Activated naive CD8-positive, alpha-beta T cell treated with anti-CD3 and anti-CD28 coated beads, Interleukin-2, amount 50 U/mL, for 24 hours (primary cell): ENCODE measurements at places on chromosomes 12 and 14.

GRCh38 chr12:91900971-91901370, 244.7 kb downstream of the BTG1 start:
- DNase-seq: no peak

- no peak for DNase-seq
Measured at GRCh38 chr14:99239661-99240092, 32.3 kb downstream of the BCL11B start.

DNA sequence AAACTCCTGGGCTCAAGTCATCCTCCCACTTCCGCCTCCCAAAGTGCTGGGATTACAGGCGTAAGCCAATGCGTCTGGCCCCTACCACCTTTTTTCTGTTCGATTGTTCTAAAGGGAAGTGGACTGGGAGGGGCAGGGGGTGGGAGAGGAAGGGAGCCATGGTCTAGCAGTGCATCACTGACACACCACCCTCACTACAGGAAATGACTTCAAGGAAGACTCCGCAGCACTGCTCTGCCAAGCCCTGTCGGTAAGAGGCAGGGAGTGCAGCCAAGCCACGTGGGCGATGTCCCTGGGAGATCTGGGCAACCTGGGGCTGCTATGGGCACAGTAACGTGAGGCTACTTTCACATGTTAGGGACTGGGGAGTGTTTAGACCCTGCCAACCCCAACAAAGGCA, 18.0 kb downstream of the LRRC74A start:
- DNase-seq: peak; percentile 55

GRCh38 chr12:120012067-120012621, 23.1 kb downstream of the BICDL1 start:
- DNase-seq: peak; percentile 74

DNA sequence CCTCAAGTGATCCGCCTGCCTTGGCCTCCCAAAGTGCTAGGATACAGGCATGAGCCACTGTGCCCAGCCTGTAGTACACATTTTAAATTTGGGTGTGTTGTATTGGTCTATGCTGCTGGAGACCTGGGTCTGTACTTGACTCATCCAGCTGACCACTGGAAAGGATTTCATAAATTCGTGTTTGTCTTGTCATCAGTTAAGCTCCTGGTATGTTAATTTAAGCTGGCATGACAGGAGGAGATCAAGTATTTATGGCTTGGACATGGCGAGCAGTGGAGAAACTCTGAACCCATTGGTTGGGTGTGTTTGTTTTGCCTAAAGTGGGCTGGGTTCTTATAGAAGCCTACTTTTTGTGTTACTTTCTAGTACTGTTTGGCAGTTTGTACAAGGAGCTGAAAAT, 24.2 kb downstream of the YY1 start:
- no peak for DNase-seq

GRCh38 chr12:126572170-126572569, 1506.9 kb downstream of the AACS start:
- DNase-seq: no peak

GRCh38 chr12:67910360-67911274, 78.6 kb upstream of the IFNG-AS1 start:
- no peak for DNase-seq

- DNase-seq: no peak
Measured at GRCh38 chr12:6226002-6226678, 25.9 kb downstream of the CD9 start.

DNA sequence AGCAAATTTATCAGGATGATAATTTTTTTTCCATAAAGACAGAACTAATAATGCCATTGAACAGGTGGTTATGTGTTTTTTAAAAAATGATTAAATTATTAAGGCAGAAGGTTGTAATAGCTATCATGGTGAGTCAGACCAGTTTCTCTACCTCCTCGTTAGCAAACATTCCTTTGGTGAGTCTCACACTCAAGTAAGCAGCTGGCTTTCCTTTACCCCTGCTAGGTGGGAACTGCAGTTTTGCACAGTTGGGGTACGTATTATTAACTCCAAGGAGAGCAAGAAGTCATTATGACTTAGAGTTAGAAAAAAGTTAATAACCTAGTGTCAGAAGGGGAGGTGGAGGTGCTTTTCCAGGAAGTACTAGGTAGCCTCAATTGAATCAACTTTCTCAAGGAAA, 165.3 kb downstream of the SNAPC1 start:
- no peak for DNase-seq

DNA sequence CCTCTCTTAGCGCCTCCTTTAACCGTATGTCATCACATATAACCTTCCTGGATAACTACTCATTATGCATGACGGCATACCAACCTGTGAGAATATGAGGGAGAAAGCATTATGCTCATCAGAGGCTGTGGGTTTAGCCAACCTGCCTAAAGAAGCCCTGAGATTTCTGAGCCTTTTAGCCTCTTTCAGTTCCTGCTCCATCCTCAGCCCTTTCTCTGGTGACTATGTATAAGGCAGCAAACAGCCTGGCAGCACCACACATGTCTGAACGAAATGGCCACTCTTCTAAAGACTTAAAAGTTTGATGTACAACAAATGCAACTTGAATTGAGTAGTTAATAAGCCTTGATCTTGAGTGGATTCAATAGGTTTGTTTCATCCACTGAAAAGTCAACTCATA, 64.8 kb upstream of the SOX5 start:
- no peak for DNase-seq
